Sigmoid colon (tissue), 7 donors: ENCODE measurements at places on chromosomes 7 and 10. TPM values are rescaled to one million over a fixed set of nuclear protein-coding genes. Genes with fewer than 3 reads are reported as not detected.

GRCh38 chr10:77586719-77587415 is 50.7 kb downstream of the KCNMA1 start:
- DNase-seq: peak; percentile 95

DNA sequence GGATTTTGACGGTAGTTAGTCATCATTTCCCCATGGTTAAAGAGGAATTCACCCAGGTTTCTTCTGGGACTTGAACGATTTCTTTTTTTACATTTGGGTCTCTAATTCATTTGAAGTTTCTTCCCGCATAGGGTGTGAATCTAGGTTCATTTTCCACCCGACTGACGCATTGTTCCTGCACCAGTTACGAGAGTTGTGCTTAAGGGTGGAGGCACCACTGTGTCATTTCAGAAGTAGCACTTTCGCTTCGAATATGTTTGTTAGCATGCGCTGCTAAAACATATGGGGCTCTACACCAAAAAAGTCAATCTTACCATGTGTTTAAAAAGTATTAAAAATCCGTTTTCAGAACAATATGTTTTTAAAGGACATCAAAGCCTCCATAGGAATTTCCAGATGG is 140.3 kb downstream of the VIPR2 start:
- DNase-seq: no peak

- no peak for DNase-seq
Measured at GRCh38 chr10:95564291-95564690, 3.1 kb upstream of the SORBS1 start.

DNA sequence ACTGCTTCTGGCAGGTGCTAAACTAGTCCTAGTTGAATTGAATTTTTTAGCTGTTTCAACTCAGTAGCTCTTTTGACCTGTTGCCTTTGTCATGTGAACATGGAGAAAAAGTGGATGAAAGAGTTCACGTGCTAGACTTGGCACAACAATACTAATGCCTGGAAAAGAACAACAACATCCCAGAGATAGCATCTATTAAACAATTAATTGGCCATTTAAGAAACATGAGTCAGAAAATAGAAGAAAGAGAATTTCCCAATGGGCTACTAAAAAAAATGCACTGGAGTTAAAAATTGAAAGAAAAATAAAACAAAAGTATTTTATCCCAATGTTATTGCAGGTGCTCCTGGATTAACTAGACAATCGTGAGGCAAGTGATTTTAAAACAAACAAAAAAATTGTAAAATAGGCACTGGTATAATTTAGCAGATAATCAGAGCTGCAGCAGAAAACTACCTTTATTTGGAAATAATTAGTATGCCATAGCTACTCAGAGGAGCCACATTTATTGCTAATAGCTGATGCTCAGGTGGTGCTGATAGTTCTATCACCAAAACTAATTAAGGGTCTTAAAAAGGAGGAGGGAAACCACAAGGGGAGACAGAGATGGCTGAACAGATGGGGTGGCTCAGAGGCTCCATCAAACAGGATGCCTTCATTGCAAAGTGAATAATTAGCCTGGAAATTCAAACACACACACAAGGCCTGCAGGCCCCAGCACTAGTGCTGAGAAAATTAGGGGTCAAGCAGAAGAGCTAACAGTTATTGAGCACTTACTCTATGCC is 17.6 kb downstream of the CCDC71L start:
- no peak for DNase-seq

- DNase-seq: no peak
Measured at GRCh38 chr7:130352194-130353074, 7.8 kb downstream of the CPA5 start.

- no peak for DNase-seq
Measured at GRCh38 chr7:83798489-83798888, 149.6 kb upstream of the SEMA3E start.

DNA sequence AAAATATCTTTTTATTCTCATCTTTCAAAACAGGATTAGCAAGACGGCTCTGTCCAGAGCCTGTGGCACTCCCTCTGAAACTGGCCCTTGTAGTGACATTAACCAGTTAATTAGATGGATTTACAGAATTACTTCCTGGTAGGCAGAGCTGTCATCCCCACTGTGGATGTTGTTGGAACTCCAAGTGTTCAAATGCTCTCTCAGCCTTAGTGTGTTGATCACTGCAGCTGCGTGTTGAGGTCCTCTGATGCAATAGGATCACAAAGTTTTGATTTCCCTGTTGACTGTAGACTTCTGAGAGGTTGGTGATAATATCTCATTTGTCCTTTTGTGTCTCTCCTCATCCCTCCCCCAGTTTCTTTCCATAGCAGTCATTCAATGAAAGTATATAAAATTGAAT is 117.3 kb upstream of the CDK6 start:
- DNase-seq: no peak

DNA sequence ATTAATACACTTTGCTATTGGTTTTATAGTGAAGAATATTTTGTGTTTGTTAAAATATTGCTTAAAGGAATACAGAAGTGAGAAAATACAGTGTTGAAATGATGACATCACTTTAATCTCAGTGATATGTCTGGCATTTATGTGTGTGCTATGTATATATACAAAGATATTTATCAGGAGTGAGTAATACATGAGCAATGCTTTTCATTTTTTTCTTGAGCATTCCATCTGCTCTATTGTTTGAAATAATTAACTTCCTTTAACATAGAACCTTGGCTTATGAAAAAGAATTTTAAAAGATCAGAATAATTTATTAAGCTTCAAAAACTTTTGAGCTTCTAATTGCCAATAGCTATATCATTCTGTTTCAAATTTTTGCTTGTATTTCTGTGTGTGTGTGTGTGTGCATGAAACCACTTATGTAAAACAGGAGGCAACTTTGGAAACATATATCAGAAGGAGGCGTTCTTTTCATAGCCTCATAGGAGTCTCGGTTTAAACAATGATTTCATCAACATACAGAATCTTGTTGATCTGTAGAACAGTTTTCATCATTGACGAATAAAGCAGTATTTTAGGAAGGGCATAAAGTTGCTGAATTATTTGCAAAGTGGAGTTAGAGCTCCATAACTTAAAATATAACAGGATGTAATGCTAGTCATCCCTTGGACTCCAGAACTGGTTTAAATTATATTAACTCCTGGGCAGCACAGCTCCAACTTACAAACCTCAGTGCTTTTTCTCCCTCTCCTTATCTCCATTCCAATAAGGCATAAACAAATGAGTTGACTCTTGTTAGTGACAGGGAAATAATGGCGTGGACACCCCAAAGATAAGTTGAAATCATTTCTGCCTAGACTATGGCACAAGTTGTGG is 228.4 kb upstream of the DGKB start:
- no peak for DNase-seq

The SPOCK2 gene
- total RNA-seq: 7.8 TPM

DNA sequence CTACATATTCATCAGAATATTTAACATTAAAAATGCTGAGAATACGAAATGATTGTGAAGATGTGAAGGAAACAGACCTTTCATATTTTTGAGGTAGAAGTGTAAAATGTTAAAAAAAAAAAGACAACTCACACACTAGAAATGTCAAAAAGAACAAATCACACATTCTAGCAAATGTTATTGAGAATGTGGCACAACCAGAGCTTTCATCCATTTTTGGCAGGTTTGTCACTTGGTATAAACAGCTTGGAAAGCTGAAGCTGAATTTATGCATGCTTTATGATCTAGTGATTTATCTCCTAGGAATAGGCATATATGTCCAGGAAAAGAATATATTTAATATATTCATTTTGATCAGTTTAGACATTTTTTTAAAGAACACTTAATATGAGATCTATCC is 784.9 kb upstream of the GHITM start:
- DNase-seq: no peak

DNA sequence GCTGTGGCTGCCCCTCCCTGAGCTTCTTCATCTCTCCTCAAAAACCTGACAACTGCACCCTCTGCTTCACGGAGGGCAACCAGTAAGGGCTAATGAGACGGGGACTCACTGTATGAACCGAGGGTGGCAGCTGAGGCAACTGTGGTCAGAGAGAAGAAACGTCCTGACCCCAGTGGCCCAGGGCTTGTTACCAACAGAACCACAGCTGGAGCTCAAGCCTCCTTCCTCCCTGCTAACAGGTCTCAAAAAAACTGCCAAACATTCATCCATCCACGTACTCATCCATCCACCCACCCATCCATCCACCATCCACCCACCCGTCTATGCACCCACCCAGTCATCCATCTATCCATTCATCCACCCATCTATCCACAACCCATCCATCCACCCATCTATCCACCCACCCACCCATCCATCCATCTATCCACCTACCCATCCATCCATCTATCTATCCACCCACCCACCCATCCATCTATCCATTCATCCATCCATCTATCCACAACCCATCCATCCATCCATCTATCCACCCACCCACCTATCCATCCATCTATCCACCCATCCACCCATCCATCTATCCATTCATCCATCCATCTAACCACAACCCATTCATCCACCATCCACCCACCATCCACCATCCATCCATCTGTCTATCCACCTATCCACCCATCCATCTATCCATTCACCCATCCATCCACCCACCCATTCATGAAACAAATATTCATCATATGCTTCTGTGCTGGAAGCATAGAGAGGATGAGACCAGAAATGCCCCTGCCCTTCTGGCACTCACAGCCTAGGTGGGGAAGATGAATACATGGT is 111.7 kb downstream of the PDGFA start:
- no peak for DNase-seq

DNA sequence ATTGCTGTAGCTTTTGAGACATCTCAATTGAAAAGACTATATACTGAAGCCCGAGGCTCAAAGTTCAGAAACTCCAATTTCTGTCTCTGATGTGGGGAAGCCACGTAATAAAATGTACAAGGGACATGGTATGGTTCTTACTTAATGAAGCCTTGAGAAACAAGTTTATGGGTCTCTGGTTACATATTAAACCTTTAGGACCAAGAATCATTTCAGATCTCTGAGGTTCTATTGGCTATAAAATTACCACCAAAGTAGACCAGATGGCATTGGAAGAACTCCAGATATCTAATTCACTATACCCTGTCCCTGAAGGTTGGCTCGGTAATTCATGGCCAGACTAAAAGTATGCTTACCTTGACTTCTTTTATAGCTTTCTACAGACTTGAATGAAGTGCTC is 23.7 kb downstream of the STAMBPL1 start:
- no peak for DNase-seq

- peak; percentile 40 for DNase-seq
Measured at GRCh38 chr10:131200856-131201470, 110.6 kb downstream of the TCERG1L start.

DNA sequence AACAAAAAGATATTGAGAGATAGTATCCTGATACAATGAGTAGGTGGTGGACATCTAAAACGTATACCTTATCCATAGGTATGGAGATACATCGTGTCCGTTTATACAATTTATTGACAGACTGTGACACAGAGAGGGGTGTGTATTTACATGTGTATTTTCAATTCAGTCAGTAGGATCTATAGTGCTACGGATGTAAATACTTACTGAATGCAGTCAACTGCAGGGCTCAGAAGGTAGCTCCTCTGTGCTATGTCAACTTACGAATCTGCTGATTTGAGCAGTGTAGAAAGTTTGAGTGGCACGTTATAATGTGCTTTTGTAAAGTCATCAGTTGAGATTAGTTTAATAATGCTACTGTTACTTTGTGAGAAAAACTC is 626 bp downstream of the ZNF804B start:
- no peak for DNase-seq

The ENO4 gene
- 13.0 TPM for total RNA-seq
